Left kidney (tissue), 8 donors: ENCODE measurements at places on chromosomes 11 and 22. TPM values are rescaled to one million over a fixed set of nuclear protein-coding genes. Genes with fewer than 3 reads are reported as not detected.

Gene LAYN
- 7.3 TPM for polyA plus RNA-seq

Gene MIAT
- polyA plus RNA-seq, result 0.52 TPM

DNA sequence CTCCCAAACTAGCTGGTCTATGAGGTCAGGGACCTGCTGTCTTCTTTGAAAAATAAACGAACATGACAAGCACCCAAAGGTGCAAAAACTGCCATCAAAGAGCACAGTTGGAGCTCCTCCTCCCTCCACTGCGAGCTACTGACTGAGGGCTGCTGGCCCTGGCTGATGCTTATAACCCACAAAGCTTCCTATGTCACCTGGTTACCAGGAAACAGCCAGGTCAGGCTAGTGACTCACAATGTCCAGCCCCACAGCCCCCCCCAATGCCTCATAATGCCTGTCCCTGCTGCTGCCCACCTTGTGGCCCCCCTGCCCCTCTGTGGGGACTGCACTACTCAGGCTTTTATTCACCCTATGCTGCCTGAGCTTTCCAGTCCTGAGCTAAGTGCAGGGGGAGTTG lies at the start of gene DRICH1:
DRICH1 (minus strand) TSS at position 144 of the 400 bp plus-strand sequence. CDS start 298 bp downstream, outside the sequence.
- no peak for DNase-seq

DNA sequence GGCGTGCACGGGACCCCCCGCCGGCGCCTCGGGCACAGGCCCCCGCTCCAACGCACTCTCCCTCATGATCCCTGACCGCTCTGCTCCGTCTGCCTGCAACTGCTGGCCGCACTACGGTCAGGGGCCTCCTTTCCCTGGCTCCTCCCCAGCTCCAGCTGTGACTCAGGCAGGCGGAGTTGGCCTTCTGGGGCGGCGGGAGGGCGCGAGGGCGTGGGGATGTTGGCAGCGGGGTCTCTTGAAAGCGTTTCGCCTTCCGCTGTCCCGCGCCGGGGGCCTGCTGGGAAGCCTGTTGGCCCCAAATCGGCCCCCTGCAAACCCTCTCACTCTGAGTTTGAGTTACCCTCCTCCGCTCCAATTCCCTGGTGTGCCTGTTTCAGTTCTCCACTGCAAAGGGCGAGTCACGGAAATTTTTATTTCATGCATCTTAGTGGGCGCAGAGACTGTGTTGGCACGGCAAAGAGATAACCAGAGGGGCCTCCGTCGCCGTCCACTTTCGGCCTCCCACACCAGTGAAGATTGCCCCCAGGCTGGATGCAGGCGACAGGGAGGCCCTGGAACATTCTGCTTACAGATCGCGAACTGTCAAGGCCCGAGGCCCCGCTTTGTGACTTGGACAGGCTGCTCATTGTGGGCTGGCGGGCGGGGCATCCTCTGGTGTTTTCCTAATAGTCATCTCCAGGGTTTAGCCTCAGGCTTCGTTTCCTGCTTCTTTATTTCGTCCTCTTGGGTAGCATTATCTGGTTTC lies at the start of gene CAVIN3:
CAVIN3 (minus strand) TSS at position 91 of the 745 bp plus-strand sequence; CDS start at position 66, 25 bp downstream.
- DNase-seq, result peak; percentile 45

Gene ACTN3
- 1.1 TPM for polyA plus RNA-seq

DNA sequence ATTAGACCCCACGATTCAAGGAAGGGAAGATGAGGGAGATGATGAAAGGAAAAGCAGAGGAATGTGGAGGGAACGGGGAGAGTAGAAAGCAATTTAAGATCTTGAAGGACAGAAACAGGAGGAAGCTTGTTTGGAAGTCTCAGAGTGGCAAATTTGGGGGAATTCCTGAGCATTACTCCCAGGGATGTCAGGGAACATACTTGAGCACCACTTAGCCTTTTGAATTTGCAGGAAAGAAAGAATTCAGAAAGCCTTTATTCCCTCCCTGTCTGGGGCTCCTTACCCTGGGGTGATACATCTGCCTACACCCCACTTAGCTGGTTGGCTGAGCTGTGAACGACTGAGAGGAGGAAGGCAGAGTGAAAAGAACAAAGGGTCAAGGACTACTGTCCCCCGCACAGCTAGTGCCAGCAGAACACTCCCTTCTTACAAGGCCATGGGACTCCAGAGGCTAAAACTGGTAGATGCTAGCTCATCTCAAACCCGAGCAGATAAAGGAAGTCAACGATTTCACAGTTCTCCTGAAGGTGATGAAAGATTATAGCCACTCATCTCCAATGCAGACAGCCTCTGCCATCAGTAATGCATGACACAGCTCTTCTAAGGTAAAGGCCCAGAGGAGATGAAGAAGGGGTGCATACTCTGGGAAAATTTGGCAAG lies 84.0 kb upstream of the AKIP1 start:
- DNase-seq, result no peak

DNA sequence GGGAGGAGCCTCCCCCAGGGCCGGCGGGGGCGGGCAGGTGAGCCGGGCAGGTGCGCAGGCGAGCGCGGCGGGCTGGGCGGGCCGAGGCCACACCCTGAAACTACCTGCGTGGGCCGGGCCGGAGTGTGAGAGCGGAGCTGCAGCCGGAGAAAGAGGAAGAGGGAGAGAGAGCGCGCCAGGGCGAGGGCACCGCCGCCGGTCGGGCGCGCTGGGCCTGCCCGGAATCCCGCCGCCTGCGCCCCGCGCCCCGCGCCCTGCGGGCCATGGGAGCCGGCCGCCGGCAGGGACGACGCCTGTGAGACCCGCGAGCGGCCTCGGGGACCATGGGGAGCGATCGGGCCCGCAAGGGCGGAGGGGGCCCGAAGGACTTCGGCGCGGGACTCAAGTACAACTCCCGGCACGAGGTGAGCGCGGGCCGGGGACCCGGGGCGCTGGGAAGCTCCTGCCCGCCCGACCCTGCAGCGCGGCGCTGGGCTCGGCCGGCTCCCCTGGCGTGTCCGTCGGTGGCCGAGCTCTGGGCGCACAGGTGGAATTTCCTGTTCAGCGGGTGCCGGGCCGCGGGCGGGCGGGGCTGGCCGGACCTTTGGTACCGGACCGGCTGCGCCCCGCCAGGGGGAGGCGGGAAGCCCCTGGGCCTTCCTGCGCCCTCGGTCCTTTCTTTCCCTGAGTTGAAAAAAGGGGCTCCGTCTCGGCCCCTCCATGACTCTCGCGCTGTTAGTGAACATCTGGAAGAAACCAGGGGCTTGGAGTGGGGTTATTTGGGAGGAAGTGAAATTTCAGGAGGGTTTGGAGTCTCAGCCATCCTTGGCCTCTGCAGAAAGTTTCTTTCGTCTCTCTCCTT lies at the start of gene ST14:
ST14 (plus strand) TSS at position 126 of the 841 bp plus-strand sequence; CDS start at position 324, 198 bp downstream.
- no peak for DNase-seq

- no peak for DNase-seq
Measured at GRCh38 chr11:126460417-126461095, 105.1 kb downstream of the ST3GAL4 start.

DNA sequence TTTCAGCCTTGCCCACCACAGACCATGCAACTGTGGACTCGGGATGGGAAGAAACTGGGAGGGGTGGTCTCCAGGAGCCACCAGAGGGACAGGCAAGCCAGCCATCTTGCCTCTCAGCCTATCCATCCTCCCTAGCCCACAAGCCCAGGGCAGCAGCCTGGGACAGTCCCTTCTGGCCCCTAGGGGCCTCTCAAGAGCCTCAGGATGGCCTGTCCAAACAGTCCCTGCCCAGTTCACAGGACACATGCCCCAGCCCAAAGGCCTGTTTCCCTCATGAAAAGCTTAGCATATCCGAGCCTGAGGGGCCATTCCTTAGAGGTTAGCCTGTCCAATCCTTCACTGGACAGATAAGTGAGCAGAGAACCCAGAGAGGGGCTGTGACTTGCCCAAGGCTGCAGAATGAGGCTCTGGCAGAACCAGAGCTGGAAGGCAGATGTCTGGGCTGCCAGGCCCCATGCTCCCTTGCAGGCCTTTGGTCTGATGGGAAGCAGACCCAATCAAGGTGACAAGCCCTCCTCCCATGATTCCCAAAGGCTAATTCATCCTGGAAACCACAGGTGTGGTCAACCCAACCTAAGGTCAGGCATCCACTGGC lies 28.2 kb downstream of the LRRC10B start:
- DNase-seq, result no peak

DNA sequence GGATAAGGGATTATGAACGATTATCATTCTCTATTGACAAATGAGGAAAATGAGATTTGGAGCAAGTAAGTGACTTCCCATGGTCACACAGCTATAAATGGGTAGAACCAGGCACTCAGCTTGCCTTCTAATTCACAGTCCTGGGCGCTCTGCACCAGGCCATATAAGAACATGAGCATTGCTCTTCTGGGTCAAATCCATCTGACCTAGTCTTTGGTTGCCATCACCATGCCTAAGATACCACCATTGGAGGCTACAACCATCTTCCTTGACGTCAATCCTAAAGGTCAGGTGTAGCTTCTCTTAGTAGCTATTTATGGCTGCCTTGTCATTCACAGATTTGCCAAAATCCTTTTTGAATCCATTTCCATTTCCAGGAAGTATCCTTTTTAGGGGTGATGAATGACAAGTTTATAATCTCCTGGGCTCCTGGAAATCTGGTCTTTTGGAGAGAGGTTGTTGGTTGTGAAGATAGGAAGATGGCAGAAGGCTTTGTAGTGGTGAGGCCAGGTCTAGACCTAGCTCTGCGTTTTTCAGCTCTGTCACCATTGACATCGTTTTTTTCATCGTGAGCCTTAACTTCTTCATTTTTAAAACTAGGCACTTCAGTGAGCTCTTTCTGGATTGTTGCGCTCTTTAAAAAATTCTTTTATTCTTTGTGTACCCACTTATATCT lies 11.1 kb downstream of the ZBTB16 start:
- DNase-seq, result no peak

- no peak for DNase-seq
Measured at GRCh38 chr11:86192519-86193257, 51.9 kb upstream of the EED start.

Gene LRRC4C
- polyA plus RNA-seq, result 17.0 TPM

DNA sequence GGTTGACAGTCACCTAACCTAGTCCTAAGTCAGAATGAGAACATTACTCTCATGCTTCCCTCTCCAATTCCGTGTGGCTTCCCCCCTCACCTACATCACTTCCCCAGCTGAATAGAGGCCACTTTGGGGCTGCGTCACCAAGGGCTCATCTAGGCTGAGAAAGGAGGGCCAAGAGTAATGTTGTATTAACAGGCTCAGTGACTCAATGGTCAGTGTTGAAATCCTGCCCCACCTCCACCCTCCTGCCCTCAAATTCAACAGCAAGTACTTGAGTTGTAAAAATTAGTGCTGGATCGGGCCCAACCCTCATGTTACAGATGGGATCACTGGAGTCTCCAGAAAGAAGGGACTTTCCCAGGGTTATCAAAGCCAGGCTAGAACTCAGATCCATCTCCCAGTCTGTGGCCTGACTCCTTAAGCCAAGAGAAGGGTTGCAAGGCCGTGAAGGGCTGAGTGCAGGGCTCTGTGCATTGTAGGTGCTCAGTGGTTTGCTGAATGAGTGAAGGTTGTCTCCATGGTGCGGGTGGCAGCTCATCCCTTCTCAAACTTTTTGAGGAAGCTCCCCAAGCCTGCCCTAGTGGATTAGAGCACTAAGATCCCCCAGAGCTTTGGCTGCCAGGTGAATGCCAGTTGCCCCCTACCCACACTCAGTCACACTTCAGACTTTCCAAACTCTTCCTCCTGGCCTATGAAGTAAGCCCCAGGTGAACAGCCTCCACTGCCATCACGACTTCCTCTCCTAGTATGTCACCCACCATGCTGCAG lies 3.2 kb downstream of the DGAT2 start:
- DNase-seq, result no peak

- no peak for DNase-seq
Measured at GRCh38 chr11:61297341-61297740, 2.2 kb upstream of the VWCE start.

GRCh38 chr11:62048100-62048499 lies 75.7 kb upstream of the INCENP start:
- no peak for DNase-seq

GRCh38 chr11:123475469-123475868 lies 45.4 kb downstream of the GRAMD1B start:
- DNase-seq, result peak; percentile 53

- no peak for DNase-seq
Measured at GRCh38 chr11:129731316-129731715, 84.3 kb upstream of the TMEM45B start.

- DNase-seq, result no peak
Measured at GRCh38 chr22:21991304-21991596, 8.7 kb upstream of the TOP3B start.

DNA sequence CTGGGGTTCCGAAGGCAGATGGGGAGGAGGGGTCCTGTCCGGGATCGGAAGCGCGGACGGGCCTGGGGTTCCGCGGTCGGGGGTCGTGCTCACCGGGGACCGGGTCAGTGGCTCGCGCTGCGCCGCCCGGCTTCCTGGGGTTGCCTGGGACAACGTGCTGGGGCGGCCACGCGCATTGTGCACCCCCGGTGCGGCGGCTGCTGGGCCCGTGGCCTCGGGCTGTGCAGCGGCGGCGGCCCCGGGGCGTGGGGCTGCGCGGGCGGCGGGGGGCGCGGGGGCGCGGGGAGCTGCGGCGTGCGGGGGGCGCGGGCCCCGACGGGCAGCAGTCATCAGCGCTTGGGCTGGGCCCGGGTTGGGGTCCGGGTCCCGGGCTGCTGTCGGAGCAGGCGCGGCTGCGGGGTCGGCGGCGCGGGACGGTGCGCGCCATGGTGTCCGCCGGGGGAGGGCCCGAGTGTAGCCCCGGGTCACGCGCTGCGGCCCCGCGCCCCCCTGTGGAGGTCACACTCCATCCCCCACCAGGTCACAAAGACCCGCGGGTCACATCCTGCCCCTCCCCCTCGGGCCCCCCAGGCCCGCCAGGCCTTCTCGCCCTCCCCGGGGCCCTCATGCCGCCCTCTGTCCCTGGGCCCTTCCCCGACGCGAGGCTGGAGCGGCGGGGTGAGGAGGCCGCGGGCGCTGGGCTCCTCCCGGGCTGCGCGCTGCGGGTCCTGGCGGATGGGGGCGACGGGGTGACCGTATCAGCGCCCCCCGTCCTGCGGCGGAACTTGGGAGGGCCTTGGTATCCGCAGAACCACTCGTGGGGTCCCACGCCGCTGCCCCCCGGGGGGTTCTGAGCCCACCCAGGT lies at the start of gene TTLL8:
TTLL8 (minus strand) TSS at position 238 of the 845 bp plus-strand sequence.
- no peak for DNase-seq

DNA sequence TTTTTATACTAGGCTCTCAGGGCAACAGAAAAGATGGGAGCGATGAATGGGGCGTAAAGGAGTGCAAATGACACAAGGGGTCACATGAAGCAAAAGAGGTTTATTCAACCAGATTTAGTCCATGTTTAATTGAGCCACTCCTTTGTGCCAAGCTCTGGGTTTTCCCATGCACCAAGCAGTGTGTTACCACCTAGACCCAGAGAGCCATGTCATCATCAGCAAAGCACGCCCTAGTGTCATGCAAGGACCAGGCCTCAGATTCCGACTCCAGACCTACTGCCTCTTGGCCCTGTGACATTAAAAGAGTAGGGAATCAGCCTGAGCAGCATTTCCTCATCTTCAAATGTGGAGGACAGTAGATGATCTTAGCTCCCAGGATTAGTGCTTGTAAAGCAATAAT lies 1.1 kb upstream of the IGLL5 start:
- DNase-seq, result no peak
